ENCODE measurements at places on chromosomes 1 and 21.
A peak's percentile ranks its signal among the peaks of the same experiment; 100 is the strongest.

- DNase-seq, result no peak
These were observed 11.3 kb downstream of the TXNIP start for GRCh38 chr1:145985129-145985501.

GRCh38 chr1:50701706-50702317 is 258.3 kb downstream of the FAF1 start:
- no peak for DNase-seq

DNA sequence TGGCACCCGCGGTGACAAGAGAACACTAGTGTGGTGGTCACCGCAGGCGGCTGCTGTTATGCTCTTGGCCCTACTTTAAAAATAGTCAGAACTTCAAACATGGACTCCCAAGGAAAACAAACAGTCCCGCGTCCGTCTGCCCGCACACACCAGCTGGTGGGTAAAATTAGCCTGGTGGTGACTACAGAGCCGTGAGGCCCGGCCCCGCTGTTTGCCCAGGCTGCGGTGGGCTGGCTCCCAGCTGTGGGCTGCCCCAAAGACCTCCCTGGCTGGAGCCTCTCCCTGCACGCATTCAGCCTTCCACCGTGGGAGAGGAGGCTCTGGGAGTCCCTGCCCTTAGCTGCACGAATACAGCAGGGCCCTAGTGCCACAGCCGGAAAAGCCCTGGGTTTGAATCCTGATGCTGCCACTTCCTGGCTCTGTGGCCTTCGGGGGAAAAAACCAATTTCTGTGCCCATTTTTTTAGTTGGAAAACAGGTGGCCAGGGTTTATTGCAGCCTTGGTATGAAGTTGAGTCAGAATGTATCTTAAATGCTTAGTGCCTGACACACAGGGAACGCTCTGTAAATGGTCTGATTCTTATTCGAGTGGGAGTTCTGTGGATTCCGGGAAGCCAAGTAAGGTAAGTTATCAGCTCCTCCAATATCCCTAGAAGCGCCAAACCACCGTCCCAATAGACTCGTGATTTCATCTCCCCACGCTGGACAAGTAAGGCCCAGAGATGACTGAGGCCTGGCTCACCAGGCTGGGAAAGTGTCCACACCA is 58.2 kb downstream of the ALPL start:
- no peak for DNase-seq

- no peak for DNase-seq
These were observed 54.6 kb upstream of the CSF3R start for GRCh38 chr1:36537190-36537768.

GRCh38 chr1:99603699-99604560 is 42.0 kb upstream of the PALMD start:
- DNase-seq, result no peak

DNA sequence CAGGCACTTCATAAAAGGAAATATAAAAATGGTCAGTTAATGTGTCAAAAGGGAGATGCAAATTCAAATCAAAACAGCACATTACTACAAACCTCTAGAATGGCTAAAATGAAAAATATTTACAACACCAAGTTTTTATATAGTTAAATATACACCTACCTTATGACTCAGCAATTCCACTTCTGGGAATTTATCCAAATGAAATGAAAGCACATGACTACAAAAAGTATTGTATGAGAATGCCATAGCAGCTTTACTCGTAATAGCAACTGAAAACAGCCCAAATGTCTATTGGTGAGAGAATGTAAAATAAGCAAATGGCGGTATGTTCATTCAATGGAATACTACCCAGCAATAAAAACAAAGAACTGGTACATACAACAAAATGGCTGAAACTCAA is 175.8 kb upstream of the SPAG17 start:
- no peak for DNase-seq

DNA sequence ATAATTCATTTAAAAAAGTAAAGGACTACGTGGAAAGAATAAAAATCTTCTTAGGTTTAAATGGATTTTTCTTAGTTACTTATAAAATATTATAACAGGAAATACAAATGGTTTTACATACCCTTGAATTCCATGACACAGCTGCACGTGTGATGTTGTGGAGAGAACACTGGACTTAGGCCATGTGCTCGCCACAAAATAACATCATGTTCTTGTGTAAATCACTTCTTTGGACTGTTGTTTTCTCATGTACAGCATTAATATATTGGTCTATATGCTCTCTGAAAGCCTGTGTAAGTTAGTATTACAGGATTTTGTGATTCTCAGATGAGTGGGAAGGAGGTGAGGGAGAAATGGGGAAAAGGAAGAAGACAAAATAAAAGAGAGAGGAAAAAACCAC is 228.2 kb downstream of the DNM3 start:
- peak; percentile 69 for DNase-seq

DNA sequence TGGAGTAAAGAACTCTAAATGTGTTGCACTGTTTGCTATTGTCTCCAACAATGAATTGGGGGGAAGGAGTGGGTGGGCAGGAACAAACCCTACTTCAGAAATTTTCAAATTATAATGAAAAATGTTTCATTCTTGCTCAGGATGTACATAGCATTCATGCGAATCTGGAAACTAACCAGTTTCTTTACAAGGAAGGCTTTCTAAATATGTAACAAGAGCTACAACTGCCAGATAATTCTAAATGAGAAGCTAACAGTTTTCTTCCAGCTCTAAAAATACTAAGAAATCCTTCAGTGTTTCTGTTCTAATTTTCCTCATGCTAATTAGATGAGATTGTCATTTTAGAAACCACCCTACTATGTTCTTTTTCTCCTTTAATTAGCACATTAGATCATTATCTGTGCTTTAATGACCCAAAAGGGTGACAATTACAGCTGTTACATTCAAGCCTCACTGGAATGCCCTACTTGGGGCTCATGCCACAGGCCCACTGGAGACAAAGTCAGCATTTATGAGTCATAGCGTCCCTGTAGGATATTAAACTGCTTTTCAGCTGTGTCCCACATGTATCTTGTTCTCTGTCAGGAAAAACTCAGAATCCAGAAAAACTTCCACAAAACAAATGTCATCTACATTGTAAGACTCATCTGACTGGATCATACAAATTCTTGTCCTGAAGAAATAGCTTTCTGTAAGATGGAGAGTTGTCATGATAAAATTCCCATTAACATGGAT is 804.6 kb upstream of the CXADR start:
- DNase-seq, result no peak

- DNase-seq, result no peak
These were observed at the start of gene LENEP for GRCh38 chr1:154993572-154994268. LENEP (plus strand) TSS chr1:154993586; CDS start chr1:154993608, 22 bp downstream.

- DNase-seq, result no peak
These were observed 33.7 kb upstream of the FOXO6 start for GRCh38 chr1:41327383-41327999.

DNA sequence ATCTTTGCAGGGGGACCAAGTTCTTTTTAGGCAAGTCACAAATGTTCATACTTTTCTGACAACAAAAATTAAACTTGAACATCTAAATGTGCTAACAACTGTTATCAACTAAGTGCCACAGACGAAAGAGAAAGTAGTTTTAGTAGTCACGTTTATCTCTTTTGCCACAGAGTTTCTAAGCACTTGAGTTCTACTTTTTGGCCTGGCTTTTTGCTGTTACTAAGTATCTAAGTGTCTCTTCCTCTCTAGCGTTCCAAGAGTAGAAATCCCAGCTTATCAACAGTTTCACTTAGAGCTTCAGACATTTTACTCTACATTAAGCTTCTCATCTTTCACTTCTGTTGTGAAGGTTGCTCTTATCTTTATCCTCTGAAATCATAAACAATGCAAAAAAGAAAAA is 34.2 kb downstream of the GATAD2B start:
- DNase-seq, result no peak

Data from testis (tissue), 5 donors.